Tibial nerve (tissue), 4 donors: ENCODE measurements at places on chromosomes 16 and 17. TPM values are rescaled to one million over a fixed set of nuclear protein-coding genes. Genes with fewer than 3 reads are reported as not detected.

Gene ITGAX
- 6.3 TPM for total RNA-seq

Gene CDYL2
- total RNA-seq = 5.7 TPM

Gene PRR29
- not detected for total RNA-seq

Gene GNAO1
- 12.9 TPM for total RNA-seq

Gene ABAT
- 23.3 TPM for total RNA-seq

Gene TP53TG3
- not detected for total RNA-seq

Gene MYL4
- total RNA-seq = not detected

Gene CIITA
- 21.6 TPM for total RNA-seq

Gene ENPP7
- total RNA-seq = not detected

Gene SCARF1
- total RNA-seq = 30.6 TPM

DNA sequence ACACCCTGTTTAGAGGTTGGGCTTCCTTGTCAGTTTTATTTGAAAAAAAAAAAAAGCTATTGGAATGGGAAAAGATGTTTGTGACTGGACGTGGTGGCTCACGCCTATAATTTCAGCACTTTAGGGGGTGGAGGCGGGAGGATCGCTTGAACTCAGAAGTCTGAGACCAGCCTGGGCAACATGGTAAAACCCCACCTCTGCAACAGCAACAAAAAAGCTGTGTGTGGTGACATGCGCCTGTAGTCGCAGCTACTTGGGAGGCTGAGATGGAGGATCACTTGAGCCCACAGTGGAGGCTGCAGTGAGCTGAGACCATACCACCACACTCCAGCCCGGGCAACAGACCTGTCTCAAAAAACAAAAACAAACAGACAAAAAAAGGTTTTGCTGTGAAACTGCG, 66.1 kb upstream of the SIAH1 start:
- no peak for DNase-seq

- no peak for DNase-seq
Observed at GRCh38 chr16:76287466-76287865, 10.3 kb downstream of the CNTNAP4 start.

DNA sequence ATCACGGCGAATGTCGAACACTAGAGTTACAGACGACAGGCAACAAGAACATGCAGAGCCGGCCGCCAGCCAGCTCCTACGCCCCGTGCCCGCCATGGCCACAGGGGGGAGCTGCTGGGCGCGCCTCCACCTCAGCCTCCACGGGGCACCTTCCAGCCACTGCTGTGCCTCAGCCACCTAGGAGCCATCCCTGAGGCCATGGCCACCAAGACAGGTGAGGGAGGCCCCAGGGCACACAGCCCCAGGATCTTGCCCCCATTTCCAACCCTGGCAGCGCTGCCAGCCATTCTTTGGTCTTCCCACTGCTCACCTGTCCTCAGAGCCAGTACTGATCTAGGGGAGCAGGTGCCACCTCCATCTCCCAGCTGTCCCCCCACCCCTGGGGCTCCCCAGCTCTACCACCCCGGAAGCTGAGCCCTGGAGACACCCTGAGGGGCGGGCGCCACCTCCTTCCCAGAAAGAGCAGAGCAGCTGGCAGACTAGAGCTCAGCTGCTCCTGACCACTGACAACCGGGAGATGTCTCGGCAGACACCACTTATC, 11.8 kb downstream of the GNPTG start:
- DNase-seq = no peak

GRCh38 chr16:82192665-82193064, 22.6 kb upstream of the MPHOSPH6 start:
- no peak for DNase-seq

- peak; percentile 33 for DNase-seq
Observed at GRCh38 chr16:15775663-15776304, 81.0 kb downstream of the MYH11 start.
